ENCODE measurements at places on chromosomes 4 and X.

DNA sequence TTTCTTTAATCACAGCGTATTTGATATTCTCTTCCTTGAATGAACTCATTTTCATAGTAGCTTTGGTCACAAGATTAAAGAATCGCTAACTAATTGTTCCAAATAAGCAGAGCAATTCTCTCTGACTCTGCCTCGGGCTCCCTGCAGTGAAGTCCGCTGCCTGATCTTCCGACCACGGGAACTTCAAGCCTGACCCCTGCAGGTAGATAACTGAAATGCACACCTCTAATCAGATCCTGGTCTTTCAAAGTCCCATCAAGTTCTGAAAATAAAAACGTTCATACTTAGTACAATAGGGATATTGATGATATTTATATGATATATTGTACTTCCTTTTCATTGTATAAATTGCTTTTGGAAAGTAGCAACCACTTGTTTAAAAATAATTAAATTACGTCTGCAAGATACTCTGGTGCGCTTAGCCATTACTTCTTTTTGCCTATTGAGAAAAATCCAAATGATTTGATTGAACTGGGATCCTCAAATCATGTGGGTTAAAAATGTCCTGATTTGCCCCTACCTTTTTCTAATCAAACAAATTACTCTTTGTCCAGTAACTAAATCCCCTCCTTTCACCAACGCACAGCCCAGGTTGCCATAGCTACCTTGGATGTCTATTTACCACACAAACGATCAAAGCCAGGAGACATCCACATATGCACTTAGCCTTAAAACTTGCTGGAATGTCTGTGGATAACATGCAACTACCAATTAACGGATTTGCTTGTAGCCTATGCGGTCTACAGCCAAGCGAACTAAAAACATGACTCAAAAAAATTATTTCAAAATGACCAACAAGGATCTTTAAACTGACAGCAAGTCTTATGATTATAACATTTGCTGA, 4.2 kb downstream of the MID1 start:
- DNase-seq: no peak

DNA sequence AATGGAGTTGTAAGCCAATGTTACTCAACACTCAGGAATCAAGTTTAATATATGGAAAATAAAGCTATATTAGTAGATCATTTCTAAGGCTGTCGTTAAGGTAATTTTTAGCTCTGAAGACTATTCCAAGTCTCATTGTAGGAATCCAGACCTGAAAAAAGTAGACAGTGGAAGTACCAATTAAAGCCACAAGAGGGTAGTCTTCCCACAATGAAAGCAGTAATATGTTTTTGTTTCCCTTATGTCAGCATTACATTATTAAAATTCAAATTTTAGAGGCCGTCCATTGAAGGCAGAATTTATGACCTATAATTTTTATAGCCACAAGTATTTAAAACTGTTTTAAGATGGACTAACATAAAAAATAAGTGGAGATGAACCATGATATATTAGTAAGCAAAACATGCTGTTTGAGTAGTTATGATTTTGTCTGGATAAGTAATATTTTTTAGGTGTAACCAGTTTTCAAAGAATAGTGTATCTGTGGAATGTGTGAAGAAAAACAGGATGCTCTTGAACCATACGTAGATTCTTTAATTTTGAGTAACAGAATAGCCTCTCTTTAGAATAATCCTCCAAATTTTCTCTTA, 372.6 kb upstream of the TECRL start:
- no peak for DNase-seq

DNA sequence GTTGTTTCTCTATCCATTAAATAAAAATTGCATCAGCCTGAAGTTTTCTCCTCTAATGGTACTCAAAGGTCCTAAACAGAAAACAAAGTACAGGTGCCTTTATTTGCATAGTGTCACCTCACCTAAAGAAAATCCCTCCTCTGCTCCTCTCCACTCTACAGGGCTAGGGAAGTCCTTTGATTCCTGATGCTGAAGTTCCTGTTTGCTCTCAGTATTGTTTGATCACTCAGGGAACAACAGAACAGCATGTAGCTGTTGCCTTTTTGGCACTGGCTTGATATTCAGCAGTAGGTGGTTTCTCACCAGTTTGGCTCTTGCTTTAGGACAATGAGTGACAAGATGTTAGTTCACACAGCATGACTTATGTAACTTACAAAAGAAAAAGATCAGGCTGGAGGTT, 156.2 kb upstream of the SLC7A11 start:
- no peak for DNase-seq

DNA sequence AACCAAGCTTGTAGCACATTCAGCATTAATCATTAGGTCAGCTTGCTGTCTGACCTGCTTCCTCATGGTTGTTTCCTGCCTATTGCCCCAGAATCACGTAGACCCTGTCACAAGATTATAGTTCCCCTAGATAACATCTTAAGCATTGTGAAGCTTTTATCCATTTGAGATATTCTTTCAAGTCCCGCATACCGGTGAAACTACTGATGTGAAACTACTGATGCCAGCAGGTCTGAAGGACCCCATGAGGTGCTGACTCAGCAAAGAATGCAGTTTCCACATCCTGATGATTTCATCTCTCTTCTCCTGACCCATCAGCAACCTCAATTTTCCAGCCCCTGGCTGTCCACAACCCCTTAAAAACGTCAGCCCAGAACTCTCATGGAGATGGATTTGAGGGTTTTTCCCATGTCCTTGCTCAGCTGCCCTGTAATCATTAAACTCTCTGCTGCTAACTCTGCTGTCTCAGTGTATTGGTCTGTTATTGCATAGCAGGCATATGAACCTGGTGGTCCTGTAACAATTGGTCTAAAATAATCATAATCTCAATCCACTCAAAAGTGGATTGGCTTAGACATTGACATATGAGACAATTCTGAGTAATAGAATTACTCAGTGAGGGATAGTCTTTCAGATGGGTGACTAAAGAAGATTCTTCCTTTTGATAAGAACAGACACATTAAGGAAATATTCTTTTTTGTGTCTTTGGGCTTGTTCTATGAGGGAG, 26.3 kb upstream of the UBA6 start:
- DNase-seq: no peak

DNA sequence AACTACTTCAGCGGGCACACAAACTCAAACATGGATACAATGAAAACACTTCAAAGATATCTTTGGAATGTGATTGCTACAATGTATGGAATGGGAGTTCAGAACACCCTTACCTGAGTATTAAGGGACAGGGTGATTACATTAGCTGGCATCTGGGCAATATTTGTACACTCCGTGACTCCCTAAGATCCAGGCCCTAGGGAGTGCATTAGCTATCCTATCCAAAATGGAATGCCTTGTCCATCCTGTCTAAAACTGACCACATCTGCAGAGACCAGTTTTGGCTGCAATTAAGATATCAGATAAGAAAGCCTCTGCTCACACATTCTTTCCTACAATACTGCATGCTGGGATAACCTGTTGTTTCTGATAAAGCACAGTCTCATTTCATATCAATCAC, 176.6 kb upstream of the EMCN start:
- no peak for DNase-seq

- DNase-seq: no peak
Observed at GRCh38 chr4:72006586-72006985, 25.2 kb upstream of the NPFFR2 start.

DNA sequence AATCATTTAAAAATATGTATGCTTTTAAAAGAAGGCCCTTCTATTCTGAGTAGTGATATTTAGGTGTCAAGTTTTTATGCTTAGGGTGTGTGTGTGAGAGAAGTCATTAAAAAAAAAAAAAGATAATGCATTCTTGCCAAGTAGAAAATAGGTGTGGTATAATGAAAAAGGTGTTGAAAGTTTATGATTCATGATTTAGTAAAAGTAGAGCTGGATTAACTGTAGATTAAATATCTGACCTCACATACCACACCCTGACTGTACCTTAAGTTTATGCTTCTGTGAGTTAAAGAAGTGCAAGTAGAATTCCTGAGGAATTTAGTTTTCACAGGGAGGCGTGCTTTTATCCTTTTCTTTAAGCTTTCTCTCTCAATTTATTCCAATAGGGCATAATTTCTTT, 71.1 kb downstream of the BMPR1B start:
- no peak for DNase-seq

DNA sequence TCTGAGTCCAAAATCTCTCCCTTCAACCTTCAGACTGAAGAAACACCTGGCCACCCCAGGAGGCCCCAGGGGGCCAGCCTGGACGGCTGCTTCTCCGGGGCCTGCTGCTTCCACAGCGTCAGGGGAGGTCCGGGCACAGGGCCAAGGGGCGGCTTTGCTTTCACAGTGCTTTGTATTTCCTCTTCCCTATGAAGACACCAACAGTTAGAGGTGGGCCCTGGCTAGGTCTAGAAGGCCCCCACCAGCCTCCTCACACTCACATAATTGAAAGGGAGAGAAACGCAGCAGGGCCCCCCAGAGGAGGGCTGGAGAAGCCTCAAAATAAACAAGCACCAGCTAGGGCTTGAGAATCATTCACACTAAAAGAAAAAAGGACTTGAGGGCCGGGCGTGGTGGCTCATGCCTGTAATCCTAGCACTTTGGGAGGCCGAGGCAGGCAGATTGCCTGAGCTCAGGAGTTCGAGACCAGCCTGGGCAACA, 17.8 kb downstream of the SCD5 start:
- no peak for DNase-seq

GRCh38 chrX:120749141-120749846, 119.4 kb upstream of the C1GALT1C1 start:
- DNase-seq: no peak

DNA sequence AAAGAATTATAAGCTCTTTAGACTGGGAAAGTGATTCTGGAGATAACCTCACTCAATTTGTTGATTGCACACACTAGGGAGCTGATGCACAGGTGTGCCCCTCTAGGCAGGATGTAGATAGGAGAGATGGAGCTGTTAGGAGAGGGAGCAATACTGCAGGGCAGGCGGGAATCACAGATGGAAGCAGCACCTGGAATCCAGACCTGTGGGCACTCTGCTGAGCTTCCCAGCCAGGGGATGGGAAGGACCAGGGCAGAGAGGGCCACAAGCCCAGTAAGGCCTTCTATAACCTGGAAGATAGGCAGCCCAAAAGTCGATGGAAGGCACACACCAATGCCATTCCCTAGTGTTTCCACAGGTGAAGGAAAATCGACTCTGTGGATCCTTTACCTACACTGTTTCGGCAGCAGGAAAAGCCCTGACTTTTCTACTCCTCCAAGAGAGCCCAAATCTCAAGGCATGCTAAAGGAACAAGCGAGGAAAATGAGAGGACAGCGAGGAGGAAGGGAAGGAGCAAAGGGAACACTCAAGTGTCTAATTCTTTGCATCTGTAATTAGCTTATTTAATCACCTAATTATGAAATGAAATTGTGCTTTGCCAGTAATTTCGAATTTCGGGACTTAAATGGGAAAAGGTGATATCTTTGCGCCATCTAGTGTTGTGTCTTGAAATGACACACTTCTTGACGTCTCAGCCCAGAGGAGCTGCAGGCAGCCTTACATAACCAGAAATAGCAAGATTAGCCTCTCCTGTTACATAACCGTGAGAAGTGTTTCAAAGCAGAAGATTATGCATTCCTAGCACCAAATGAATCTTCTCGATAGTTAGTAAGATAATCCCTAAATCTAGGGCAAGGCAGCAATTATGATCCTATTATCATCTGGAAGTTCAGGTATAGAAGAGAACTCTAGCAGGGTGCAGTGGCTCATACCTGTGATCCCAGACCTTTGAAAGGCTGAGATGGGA, 31.0 kb upstream of the TLR3 start:
- DNase-seq: no peak

- no peak for DNase-seq
Observed at GRCh38 chrX:68865300-68865699, 36.5 kb downstream of the EFNB1 start.

GRCh38 chr4:182905038-182905437, 12.1 kb downstream of the DCTD start:
- DNase-seq: no peak

DNA sequence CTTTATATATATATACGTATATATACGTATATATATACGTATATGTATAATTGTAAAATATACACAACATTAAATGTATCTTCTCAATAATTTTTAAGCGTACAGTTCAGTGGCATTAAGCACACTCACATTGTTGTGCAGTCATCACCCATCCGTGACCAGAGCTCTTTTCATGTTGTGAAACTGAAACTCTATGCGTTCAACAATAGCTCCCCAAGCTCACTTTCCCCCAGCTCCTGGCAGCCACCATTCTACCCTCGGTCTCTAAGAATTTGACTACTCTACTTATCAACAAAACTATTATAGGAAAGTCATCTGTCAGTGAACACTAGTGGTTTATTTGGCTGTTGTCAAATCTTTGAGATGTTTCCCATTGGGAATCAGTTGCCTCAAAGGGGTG, 621.8 kb upstream of the GALNT7 start:
- DNase-seq: no peak

- no peak for DNase-seq
Observed at GRCh38 chrX:109390556-109390955, 91.3 kb downstream of the GUCY2F start.

- DNase-seq: no peak
Observed at GRCh38 chrX:17706676-17707075, 30.6 kb upstream of the SCML1 start.

- DNase-seq: no peak
Observed at GRCh38 chr4:3331511-3332394, 38.9 kb downstream of the RGS12 start.

GRCh38 chr4:2049811-2050210, 9.3 kb upstream of the NAT8L start:
- no peak for DNase-seq

- DNase-seq: no peak
Observed at GRCh38 chr4:128390475-128390996, 102.9 kb upstream of the PGRMC2 start.

DNA sequence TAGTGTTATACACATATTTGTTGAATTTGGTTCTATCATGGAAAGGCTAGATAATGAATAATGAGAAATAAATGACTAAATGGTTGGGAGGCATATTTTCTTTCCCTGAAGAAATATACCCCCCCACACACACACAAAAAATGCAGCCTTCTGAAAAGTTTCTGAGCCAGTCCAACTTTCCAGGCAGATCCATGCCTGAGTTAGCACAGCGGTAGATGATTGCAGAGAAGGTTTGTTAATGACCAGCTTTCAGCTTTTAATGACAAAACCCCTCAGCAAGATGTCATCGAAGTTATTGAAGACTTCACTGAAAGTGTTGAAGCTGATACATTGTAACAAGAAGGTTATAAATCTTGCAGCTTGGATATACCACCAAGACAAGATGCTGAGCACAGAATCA, 61.4 kb downstream of the GBA3 start:
- DNase-seq: no peak

GRCh38 chr4:6474053-6474568, 1.7 kb upstream of the PPP2R2C start:
- no peak for DNase-seq

- no peak for DNase-seq
Observed at GRCh38 chr4:65798498-65799127, 128.3 kb upstream of the EPHA5 start.

GRCh38 chr4:156634612-156635011, 337.0 kb downstream of the PDGFC start:
- DNase-seq: no peak

- DNase-seq: no peak
Observed at GRCh38 chrX:107738768-107739167, 36.8 kb downstream of the TSC22D3 start.

DNA sequence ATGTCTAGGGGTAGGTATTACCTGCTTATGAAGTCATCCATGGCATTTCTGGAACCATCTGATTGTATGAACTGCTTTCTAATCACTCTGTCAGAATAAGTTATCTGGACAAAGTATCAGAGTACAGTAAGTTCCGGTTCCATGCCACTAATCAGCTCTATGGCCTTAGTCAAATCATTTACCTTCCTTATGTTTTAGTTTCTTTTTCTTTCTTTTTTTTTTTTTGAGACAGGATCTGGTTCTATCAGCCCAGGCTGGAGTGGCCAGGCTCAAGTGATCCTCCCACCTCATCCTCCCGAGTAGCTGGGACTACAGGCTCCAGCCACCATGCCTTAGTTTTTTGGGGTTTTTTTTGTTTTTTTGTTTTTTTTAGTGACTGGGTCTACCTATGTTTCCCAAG, 11.5 kb downstream of the XIAP start:
- no peak for DNase-seq

Measured in activated T-cell treated with anti-CD3 and anti-CD28 coated beads for 48 hours (primary cell).